AML-193 (cell line): ENCODE measurements at places on chromosomes 7 and 10.

GRCh38 chr7:2647594-2648172 lies 15.9 kb downstream of the TTYH3 start:
- DNase-seq, result no peak

- DNase-seq, result no peak
These were observed 188.7 kb downstream of the ZNF716 start for GRCh38 chr7:57638666-57639065.

DNA sequence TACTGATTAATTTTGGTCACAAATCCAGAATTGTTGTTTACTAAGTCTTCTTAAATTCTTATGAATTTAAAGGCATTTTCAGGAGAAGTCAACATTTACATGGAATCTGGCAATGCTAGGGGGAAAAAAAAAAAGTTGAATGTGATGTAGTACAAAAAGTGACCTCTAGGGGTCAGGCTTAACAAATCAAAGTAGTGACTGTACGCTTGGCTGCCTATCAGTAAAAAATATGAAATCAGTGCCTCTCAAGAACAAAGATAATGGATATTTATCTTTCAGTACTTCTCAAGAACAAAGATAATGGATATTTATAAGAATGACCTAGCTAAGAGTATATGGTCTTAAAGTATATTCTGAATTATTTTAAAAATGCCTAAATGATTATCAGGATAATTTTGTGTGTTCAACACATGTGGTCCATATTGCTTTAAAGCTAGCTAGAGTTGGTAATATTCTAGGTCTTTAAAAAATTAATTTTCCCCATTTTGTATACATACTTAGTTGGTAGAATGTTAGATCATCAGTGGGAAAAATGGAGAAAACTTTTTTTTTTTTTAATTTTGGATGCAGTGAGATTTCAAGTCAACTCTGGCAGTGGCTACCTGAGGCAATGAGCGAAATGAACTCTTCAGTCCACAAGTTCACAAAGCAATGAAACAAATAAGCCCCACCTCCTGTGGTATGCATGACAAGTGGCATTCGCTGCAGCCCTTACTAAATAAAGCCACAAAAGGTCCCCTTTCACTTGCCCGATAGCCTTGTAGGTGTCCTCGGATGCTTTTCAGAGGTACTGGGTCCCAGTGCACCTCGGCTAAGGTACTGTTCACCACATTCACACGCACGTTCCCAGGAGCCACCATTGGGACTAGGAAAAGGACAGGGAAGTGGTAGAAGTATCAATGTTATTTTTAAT lies 51.2 kb upstream of the LAMB4 start:
- DNase-seq, result peak; percentile 13

GRCh38 chr7:128714701-128715495 lies 24.3 kb upstream of the CALU start:
- no peak for DNase-seq

DNA sequence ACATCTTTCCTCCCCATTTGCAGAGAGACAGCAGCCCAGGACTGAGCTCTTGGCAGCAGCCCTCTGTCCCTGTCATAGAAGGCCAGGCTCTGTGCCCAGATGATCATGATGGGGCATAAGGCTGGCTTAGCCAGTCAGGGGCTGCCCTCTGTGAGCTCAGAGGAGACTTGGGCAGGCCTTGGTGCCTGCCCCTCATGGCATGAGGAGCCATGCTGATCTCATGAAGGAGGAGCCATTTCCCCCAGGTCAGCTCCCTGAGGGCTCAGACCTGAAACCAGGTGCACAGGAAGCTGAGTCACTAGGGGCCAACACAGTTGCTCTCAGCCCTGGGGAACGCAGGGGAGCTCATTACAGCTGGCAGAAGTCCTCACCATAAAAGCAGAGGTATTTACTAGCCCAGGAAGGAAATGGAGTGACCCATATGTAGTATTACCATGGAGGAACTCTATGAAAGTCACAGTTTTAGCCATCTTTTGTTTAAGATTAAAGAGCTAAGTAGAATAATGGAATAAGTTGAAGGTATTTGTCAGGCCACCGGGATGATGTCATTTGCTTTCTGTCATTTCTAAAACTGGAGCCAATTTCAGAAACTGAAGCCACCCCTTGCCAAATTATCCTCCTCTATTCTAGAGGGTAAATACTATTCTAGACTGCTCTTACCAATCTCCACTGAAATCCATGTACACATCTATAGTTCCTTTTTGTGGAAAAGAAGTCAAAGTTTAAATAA lies 362.4 kb upstream of the ZNF32 start:
- DNase-seq, result no peak
